Activated naive CD8-positive, alpha-beta T cell treated with anti-CD3 and anti-CD28 coated beads, Interleukin-2, amount 10 ng/mL, durations not matched to agents 7 days and 5 days (primary cell): ENCODE measurements at places on chromosomes 7 and 10. TPM values are rescaled to one million over a fixed set of nuclear protein-coding genes. Genes with fewer than 3 reads are reported as not detected.
A peak's percentile ranks its signal among the peaks of the same experiment; 100 is the strongest.

GRCh38 chr10:69451784-69452251 is 553 bp downstream of the TSPAN15 start:
- DNase-seq: no peak

DNA sequence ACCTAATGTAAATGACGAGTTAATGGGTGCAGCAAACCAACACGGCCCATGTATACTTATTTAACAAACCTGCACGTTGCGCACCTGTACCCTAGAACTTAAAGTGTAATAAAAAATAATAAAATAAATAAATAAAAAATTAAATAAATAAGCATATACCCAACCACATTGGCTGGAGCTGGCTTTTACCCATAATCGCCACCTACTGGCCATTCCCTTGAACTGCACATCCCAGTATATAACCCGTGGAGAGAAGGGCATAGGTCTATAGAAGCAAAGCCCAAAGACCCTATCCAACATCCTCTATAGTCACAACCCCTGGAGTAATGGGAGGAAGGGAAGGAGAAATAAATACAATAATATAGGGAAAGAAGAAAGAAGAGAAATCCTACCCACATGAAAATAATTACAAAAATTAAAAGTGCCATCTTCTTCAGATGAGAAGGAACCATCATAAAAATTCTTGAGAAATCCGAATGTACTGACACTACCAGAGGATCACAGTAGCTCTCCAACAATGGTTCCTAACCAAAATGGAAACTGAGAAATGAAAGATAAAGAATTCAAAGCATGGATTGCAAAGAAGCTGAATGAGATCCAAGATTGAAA is 65.6 kb downstream of the TWIST1 start:
- no peak for DNase-seq

The TRIM8 gene
- 55.1 TPM for total RNA-seq

- DNase-seq: no peak
Measured at GRCh38 chr10:111200505-111201186, 123.8 kb downstream of the ADRA2A start.

DNA sequence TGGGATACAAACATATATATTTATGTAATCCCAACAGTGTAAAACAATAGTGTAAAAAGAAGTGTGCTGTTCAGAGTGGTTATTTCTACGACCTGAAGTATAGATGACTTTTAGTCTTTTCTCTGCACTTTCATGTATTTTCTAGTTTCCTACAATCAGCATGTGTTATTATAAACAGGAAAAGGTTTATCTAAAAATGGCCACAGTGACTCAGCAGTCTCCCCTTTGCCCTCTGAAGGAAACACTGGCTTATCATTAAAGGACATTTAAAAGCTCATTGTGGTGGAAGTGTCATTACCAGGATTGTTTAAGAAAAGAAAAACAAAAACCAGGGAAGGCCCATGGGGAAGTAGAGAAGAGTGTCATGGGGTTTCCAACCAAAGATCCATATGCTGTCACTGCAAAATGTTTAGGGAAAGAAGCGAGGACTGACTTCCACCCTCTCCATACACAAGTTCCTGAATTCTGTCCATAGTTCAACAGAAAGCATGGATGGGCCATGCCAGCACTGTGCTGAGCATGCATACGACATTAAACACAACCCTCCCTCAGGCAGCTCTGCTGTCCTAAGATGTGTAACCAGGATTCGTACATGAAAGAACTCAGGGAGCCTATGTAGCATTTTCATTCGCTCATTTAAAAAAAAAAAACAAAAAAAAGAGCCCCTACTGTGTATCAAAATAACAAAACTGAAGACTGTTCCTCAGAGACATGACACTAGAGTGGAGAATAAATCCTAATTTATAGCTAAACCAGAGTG is 10.2 kb downstream of the CYREN start:
- DNase-seq: no peak

GRCh38 chr10:22648547-22648961 is 65.8 kb downstream of the PIP4K2A start:
- DNase-seq: no peak

DNA sequence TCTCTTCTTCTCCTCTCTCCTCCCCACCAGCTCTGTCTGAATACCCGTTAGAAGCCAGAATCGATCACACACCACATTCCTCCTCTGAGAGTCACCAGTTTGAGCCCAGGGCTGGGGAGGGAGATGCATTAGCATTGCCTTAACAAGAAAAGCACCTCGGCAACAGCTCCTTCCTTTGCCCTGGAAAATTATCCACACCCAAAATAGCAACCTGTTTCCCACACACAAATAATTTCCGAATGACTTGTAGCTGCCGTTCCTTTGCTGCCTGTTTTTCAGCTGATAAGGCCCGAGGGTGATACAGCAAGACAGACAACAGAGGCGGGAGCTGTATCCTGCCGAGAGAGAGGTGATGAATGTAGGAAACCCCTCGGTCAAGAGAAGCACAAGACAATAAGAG is 91.3 kb downstream of the CPXM2 start:
- DNase-seq: no peak

- no peak for DNase-seq
Measured at GRCh38 chr10:74831518-74832120, 5.2 kb downstream of the KAT6B start.

The JAKMIP3 gene
- total RNA-seq: 0.28 TPM

- no peak for DNase-seq
Measured at GRCh38 chr10:14439451-14440259, 108.9 kb upstream of the FRMD4A start.

DNA sequence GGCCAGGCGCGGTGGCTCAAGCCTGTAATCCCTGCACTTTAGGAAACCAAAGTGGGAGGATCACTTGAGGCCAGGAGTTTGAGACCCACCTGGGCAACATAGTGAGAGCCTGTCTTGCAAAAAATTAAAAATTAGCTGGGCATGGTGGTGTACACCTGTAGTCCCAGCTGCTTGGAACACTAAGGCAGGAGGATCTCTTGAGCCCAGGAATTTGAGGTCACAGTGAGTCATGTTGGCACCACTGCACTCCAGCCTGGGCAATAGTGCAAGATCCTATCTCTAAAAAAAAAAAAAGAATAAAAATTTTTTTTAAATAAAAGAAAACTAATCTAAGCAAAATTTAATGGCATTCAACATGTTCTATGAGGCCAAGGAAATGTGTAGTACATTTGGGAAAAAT is 44.9 kb upstream of the UBN2 start:
- no peak for DNase-seq

DNA sequence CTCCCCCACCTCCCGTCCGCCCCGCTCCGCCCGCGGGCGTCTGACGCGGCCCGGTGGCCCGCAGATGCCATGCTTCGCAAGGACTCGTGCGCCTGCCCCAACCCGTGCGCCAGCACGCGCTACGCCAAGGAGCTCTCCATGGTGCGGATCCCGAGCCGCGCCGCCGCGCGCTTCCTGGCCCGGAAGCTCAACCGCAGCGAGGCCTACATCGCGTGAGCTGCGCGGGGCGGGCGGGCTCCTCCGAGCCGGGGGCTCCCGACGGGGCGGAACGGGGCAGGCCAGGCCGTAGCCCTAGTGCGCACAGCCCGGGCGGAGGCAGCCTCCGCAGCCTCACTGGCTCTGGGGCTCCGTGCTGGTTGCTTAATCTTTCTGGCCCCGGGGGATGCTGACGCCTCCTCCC is 2.8 kb downstream of the ASIC3 start:
- peak; percentile 77 for DNase-seq

The ZNF365 gene
- total RNA-seq: 0.58 TPM

DNA sequence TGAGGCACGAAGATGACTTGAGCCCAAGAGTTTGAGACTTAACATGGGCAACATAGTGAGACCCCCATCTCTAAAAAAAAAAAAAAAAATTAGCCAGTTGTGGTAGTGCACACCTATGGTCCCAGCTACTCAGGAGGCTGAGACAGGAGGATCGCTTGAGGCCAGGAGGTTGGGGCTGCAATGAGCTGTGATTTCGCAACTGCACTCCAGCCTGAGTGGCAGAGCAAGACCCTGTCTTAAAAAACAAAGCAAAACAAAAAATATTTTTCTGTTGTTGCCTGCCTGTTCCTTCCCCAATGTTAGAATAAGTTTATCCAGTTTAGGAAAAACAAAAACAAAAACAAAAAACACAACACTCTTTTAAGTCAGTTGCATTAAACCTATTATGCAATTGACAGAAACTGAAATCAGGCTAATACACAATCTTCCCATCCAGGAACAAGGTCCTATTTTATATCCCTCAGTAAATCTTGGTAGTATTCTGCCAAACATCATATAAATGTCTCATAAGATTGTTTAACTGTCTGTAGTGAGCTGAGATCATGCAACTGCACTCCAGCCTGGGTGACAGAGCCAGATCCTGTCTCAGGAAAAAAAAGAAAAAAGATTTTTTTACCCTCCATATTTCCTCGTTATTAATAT is 4.9 kb downstream of the PILRA start:
- DNase-seq: no peak

The DIP2C gene
- 1.7 TPM for total RNA-seq

DNA sequence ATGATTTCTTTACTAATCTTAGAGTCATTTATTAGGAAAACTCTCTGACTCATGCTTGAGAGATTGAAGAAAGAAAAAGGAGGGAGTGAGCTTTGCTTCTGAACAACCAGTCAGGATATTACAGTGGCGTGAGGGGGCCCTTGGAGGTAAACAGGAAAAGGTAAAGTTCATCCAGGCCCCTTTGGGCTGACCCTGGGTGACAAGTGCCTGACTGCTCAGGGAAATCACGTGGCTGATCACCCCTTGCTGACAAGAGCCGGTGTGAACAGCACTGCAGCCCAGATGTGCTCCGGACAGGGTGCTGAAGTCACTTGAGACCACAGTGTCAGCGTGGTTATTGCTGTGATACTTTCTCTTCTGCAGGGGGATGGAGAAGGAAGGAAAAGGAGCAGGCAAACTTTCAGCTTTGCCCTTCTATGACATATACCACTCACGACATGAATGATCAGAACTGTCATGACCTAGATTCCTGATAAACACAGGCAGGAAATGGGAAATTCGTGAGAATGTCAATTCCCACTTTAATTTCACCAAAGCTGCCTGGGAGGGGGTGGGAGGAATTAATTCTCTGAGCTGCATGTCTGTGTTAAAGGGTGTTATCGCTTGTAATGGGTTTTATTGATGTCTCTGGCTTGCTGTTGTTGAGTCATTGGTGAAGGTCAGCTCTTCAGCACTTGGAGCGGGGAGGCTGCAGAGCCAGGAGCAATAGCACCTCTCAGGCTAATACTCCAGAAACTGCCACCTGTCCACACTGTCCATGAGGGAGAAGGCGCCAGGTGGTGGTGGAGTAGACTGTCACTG is 139.8 kb upstream of the AOAH start:
- DNase-seq: no peak

The FAM20C gene
- total RNA-seq: 2.6 TPM

DNA sequence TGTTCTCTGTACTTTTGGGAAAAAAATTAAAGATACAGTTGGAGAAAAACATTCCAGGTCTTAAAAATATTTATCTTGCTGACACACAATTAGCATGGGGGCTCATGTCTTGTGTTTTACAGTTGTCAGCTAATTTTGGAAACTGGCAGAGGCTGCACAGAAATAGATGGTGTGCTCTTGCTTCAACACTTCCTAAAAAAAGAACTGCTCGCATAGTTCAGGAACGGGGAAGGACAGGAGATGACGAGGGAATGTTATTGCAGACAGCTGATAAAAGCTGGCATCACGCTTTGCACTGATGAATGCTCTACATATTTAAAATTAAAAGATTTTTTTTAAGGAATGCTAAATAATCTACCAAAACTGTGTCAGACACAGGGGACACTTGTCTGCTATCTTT is 103.5 kb upstream of the CELF2 start:
- DNase-seq: no peak

DNA sequence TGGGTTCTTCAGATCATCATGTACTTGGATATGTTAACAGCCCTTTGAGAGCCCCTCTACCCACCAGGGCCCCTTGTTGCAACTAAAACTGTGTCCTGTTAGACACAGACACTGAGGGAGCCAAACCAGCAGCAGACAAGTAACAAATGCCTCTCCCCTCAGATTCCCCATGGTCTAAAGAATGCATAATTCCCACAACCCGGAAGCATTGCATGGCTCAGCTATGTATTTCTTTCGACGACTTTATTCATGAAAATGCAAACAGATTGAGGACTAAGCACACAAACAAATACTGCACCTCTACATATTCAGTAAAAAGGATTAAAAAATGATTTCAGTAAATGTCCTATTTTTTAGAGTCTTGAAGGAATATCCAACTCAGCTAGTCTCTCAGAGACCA is 70.1 kb upstream of the HECW1 start:
- no peak for DNase-seq

DNA sequence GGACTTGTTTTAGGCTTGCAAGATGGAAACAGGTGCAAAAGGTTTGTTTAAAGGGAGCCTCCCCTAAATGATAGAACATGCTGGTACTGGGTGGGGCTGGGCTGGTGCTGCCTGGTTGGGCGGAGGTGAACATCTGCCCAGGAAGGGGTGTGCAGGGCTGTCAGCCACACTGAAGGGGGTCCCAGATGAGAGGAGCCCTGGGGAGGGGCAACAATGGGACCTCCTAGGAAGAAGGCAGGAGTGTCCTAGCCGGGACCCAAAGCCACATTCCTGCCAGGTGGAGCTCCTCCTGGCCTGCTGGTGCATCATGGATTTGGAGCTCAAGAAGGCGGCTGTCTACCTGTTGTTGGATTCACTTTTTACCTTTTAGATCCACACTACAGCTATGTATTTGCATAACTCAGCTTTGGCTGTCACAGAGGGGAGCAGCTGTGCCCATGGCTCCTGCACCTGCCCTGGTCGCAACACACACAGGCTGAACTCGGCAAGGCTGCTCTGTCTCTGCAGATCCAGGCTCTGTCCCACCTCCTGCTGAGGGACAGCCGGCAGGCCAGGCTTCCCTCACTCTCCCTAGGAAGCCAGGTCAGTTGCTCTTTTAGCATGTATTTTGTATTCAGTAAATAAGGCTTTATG is 59.9 kb downstream of the ADARB2 start:
- DNase-seq: no peak

The CREB5 gene
- not detected for total RNA-seq

GRCh38 chr10:104350127-104350635 is 3.5 kb upstream of the CFAP58 start:
- no peak for DNase-seq

DNA sequence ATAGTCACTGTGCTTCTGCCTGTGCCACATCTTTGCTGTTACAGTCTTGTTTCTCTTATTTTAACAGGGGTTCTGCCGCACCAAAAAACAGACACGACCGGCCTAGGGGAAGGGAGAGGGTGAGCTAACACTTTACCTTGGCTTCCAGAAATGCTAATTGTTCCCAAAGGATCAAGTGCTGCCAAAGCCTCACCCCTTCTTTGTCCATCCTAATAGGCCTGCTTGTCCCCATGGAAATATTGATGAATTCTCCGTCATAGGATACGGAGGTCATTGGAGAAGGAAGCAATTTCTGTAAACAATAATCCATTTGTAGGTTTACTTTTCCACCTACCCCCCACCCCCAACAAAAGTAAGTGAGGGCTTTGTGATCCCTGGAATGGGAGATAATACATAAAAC is 567.3 kb downstream of the KCNMA1 start:
- no peak for DNase-seq

DNA sequence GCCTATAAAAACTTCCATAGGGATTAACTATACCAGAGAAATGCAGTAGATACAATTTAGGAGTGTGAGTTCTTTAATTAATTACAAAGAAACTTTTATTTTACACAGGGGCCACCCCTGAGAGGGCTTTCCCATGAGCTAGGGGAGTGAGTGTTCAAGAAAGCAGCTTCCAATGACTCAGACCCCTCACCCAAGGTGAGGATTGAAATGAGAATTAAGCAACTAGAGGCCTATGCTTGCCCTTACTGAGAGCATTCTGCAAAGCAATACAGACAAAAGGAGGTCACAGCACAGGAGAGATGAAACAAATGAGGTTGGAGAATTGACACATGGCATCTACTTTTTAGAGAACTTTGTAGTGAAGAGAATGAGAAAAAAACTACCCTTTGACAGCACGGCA is 301.8 kb downstream of the WDR11 start:
- DNase-seq: no peak

GRCh38 chr10:92785118-92785517 is 63.2 kb upstream of the EXOC6 start:
- no peak for DNase-seq
